ENCODE measurements at places on chromosomes 3 and 15.

DNA sequence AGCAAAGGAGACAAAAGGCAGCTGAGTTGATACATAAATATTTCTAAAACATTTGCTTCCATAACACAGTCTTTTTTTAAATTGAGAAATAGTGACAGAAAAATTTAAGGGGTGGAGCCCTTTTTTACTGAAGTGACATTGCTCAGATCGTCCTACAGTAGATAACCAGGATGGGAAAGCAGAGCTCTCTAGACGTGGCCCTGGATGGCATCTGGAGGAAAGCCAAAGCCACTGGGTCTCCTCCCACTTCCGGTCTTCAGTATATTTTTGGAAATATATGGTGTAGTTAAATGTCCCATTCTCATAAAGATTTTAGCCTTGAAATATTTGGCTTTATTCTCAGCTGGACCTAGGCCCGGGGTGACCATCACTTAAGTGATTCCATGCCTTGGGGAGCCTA, 326.1 kb downstream of the ZNF621 start:
- no peak for DNase-seq

GRCh38 chr3:188362405-188362831, 208.5 kb downstream of the LPP start:
- DNase-seq = no peak

DNA sequence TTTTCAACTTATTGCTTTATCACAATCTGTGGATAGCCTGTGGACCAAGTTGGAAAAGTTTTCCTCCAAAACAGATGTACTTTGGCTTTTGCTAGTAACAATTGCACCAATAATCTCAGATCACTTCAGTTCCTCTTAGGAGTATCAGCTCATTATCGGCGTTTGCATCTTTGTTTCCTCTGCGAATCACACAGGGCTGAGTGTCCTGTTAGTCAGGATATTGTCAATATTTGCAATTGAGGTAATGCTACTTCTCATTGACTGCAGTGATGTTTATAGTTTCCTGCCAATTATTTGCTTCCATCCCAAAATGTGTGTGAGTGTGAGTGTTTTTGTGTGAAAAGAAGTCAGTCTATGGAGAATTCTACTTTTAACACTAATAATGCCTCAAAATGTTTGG, 545.0 kb downstream of the SI start:
- no peak for DNase-seq

- no peak for DNase-seq
These were observed 86.7 kb upstream of the OXTR start for GRCh38 chr3:8856071-8856470.

DNA sequence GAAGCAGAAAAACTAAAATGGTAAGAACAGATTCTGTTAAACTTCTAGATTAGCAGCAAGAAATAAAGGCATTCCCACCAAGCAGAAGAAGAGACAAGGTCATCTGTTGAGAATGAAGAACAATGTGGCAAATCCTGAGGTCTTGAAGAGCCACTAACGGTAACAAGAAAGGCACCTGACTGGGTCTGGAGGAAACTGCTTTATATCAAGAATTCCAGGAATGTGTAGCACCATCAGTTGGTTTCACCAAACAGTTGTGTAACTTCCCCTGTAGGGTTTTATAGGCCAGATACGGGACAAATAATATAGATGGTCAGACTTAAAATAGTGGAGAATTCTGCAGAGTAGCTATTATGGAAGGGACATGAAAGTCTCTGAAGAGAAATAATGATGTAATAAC, 57.3 kb downstream of the ACAP2 start:
- no peak for DNase-seq

DNA sequence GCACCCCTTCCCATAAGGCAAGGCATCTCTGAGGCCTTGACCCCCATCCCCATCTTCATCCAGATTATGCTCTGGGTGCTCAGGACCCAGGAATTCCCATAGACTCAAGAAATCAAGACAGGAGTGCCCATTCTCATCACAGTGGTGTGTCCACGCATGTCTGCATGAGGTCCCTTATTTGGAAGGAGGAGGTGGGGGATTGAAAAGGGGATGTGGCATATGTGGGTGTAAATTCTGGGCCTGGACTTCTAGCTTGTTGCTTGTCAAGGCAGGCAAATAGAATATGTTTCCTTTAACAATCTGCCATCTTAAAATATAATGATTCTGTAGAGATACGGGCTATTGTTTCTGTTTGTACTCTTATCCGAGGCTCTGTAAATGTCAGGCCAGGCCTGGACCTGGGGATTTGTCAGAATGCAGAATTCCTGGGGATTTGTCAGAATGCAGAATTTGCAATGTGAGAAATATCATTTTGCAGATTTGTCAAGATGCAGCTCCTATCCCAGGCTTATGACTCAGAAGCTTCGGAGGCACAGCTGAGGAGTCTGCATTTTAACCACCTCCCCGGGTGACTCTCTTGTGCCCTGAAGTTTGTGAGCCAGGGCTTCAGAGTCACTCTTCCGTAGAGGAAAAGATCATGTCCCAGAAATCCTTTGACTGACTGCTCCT, 157.8 kb downstream of the SV2B start:
- DNase-seq = no peak

DNA sequence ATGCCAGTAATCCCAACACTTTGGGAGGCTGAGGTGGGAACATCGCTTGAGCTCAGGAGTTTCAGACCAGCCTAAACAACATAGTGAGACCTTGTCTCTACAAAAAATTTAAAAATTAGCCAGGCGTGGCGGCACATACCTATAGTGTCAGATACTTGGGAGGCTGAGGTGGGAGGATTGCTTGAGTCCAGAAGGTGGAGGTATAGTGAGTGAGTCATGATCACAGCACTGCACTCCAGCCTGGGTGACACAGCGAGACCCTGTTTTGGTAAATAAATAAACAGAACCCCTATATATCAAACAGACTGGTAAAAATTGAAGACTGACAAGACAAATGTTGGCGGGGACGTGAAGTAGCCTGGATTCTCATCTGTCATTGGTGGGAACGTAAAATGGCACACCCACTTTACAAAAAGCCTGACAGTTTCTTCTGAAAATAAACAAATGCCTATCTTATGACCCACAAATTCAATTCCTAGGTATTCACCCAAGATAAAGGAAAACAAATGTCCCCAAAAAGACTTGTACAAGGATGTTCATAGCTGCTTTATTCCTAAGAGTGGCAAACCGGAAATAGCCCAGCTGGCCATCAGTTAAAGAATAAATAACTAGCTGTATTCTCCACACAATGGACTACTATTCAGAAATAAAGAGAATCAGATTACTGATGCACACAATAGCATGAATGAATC, 47.0 kb upstream of the GK5 start:
- no peak for DNase-seq

DNA sequence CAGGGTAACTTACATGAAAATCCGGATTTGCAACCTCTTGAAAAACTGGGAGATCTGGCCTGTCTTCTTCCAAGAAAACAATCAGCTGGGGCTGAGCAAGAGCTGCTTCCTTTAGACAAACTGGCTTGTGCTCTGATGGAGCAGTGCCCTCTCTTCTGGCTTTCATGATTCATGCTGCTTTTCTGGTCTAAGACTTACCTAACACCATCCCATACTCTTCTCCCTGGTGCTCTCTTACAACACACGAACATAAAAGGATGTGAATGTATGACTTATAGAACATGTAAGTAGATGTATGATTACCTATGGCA, 9.9 kb downstream of the TJP1 start:
- DNase-seq = no peak

GRCh38 chr3:89867286-89867685, 759.9 kb downstream of the EPHA3 start:
- DNase-seq = no peak

DNA sequence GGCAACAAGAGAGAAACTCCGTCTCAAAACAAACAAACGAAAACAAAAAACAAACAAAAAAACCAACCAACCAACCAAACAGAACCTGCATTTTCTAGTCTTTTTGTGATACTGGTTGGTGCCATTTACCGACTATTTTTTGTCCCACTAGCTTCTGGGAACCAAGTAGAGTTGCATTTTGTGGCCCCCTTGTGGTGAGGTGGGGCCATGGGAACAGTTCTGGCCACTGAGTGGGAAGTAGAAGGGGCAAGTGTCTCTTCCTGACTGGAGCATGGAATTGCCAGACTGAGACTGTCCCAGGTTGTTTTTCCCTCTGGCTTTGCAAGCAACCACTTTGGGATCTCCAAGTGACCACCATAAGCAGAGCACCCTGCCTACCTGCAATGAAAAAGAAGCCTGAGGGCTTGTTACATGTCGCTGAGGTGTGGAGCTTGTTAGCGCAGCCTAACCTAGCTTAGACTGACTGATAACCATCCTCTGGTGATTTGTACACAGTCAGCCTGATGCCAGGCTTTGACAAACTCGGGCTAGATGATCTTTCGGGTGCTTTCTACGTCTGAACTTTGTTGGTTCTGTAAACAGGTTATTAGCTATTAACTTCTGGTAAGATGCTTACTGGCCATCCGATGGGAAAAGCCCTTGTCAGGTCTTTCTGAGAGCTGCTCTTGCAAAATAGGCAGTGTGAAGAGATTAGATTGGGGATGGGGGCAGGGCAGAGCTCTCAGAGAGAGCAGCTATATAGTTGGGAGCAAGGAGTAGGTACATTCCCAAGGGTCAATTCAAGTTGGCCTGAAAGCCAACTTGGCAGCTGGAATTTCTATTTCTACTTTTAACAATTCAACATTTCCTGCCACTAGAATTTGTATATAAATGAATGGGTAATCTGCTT, 172.2 kb downstream of the SSR3 start:
- peak; percentile 3 for DNase-seq

DNA sequence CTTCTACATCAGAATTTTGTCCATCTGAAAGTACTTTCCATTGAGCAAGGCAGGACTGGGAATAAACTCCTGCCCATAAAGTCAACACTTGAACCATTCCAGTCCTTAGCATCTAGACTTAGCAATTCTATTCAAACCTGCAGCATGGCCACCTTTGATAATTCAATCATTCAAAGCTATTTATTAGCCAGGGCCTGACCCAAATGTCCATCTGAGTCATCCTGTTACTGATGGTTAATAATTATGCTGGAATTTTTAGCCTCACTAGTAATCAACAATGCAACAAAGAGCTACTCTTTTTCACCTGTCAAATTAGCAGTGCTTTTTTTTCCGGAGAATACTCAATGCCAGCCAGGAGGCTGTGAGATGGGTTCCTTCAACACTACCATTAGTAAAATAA, 72.7 kb upstream of the SNRK start:
- DNase-seq = no peak

- DNase-seq = no peak
These were observed 2.5 kb upstream of the FEZF2 start for GRCh38 chr3:62375655-62376453.

GRCh38 chr15:60718661-60719069, 239.7 kb upstream of the ICE2 start:
- no peak for DNase-seq

DNA sequence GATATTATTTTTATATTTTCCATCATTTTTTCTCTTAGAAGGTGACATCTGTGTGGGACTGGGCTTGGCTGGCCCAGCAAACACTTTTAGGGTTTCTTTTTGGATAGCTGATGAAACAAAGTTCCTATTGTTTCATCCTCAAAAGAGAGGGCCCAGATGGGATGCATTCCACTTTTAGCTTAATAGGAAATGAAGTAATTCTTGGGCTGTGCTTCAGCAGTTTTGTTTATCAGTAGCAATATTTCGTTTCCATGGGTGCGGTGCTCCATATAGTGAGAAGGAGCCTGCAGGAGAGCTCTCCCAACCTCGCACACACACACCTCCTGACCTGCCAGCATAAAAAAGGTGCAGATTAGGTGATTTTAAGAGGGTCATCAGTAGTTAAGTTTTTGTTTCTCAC, 147.5 kb downstream of the AKAP13 start:
- no peak for DNase-seq

DNA sequence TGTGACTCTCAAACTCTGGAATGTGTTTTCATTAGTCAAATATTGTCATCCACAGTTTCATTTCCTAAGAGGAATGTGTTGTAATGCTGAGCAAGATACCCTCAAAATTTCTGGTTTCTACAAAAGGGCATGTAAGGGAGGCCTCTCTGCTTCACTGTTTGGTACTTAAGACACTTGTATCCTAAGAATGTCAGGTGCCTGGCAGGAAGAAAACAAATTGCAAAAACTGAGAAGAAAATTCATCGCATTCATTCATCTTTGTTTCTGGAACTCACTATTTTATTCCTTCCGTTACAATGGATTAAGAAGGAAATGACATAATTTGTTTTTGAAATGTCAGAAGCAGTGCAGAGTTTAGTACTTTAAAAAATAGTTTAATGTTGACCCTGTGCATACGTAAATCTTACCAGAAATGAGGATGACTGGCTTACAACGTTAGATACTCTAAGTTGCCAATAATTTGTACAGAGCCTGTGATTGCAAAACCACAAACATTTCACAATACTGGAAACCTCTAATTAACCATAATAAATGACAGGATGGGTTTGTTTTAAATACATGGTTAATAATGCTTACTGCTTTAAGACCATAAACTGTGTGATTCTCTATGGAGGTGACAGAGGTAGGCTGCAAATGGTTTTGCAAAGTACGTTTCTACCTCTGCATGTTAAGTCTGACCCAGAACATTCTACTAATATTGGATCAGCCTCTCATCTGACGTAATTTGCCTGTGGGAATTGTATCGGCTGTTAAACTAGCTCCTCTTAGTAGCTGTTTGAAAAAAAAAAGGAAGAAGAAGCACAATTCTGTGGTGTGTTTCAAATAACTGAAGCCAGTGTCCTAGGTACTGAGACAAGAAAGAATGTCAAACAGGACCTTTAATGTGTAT, 477.8 kb downstream of the RBMS3 start:
- no peak for DNase-seq

DNA sequence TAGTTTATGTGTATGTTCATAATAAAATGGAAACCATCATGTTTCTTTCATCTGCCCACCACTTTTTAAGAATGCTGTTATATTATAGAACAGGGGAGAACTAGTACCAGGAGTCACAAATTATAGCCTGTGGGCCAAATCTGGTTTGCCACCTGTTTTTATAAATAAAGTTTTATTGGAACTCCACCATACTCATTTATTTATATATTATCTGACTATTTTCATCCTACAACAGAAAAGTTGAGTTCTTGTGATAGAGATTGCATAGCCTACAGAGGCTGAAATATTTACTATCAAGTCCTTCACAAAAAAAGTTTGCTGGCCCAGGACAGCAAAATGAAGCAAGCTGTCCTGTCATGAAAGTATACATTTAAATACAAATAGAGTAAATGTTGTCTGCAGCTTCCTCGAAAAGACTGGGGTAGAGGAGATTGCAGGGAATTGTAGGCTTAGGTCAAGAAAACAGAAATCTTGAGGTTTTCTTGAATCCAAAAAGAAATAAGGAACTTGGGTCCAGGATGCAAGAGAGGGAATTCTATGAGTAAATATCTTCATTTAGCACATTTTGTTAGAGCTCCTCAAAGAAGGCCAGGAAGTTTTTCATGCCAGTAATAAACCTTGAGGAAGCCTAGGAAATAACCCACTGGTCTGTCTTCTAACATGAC, 41.1 kb downstream of the FILIP1L start:
- DNase-seq = no peak

Measured in stimulated activated CD4-positive, alpha-beta T cell treated with anti-CD3 and anti-CD28 coated beads, Interleukin-4, amount 100 ng/mL, for 1 hour (primary cell).